ENCODE measurements at places on chromosomes 2 and 18.

- no peak for DNase-seq
Measured at GRCh38 chr2:195658541-195658890, 1.5 kb downstream of the SLC39A10 start.

GRCh38 chr2:159614534-159615366 lies 1.6 kb downstream of the BAZ2B start:
- peak; percentile 50 for DNase-seq

DNA sequence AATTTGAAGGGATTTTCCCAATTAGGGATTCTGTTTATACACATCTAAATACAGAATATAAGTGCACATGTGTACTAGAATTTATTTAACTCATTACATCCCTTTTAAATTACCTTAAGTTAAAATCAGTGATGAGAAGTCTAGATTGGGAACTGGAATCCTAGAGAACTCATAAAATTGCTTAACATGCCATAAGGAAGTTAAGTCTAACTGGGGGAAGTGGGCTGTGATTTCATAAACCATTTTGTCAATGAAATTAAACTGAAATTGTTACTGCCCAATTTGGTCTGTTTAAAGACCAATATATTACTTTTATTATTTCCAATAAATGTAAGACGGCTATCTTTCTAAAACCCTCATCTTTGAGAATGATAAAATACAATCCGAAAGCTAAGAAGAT lies 72.3 kb upstream of the CD226 start:
- DNase-seq = no peak

GRCh38 chr2:24084386-24085199 lies at the start of gene TP53I3:
Gene TP53I3, minus strand, starts transcription at chr2:24084834. Its CDS starts 508 bp downstream, at chr2:24084326.
- DNase-seq = peak; percentile 75

- no peak for DNase-seq
Measured at GRCh38 chr2:169362118-169362893, at the start of gene LRP2. Gene LRP2, minus strand, starts transcription at chr2:169362534. Its CDS starts 135 bp downstream, at chr2:169362399.
